ENCODE measurements at places on chromosomes 4 and X. TPM values are rescaled to one million over a fixed set of nuclear protein-coding genes. Genes with fewer than 3 reads are reported as not detected.

- no peak for DNase-seq
Observed at GRCh38 chr4:8185295-8185694, 13.8 kb upstream of the SH3TC1 start.

- DNase-seq, result no peak
Observed at GRCh38 chr4:145320294-145320693, 139.9 kb upstream of the OTUD4 start.

GRCh38 chr4:183755596-183755995 lies 96.5 kb downstream of the TRAPPC11 start:
- DNase-seq, result no peak

DNA sequence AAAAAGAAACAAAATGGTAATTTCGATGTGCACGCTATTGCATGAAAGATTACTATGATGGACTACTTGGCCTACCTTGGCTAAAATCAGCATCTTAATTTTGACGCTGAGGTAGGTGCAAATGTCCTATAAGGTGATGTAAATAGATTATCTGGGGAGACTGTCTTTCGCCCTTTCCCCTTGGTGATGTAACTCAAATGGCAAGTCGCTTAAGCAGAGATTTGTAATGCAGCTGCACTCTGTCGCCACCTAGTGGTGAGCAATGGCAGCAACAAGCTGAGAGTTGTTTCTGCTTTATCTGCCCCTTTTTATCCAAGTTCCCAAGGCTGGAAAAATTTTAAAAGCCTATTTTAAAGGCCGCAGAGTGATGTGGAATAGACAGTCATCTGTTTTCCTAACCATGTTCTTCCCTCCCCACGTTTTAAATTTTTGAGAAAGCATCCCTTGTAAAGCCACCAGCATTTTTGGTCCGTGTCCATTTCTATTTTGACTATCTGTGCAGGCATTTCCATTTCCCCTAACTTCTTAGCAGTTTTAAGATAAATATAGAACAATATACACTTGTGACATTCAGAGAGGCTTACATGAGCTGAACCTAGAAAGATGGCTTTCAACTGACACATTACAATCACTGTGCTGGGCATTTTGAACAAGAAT lies 62.4 kb upstream of the PDLIM3 start:
- DNase-seq, result peak; percentile 79

DNA sequence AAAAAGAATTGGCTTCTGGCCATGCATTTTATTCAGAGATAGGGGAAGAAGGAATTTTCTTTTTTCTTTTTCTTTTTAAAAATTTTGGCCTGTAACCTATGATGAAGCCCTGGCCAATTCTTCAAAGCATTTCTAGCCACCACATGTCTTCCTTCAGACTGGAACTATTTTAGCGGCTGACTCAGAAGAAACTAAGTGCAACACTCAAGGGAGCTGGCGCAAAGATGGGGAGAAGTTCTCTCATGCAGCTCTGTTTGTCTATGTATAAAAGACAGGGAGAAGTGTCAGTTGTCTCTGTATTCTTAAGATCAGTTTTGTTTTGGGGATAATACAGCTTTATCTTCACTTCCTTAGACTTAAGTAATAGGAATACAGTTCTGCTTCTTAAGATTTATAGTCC lies 46.1 kb downstream of the MBNL3 start:
- DNase-seq, result no peak

GRCh38 chr4:150385606-150386005 lies 196.3 kb upstream of the MAB21L2 start:
- no peak for DNase-seq

- no peak for DNase-seq
Observed at GRCh38 chr4:36921476-36922216, 322.9 kb upstream of the NWD2 start.

DNA sequence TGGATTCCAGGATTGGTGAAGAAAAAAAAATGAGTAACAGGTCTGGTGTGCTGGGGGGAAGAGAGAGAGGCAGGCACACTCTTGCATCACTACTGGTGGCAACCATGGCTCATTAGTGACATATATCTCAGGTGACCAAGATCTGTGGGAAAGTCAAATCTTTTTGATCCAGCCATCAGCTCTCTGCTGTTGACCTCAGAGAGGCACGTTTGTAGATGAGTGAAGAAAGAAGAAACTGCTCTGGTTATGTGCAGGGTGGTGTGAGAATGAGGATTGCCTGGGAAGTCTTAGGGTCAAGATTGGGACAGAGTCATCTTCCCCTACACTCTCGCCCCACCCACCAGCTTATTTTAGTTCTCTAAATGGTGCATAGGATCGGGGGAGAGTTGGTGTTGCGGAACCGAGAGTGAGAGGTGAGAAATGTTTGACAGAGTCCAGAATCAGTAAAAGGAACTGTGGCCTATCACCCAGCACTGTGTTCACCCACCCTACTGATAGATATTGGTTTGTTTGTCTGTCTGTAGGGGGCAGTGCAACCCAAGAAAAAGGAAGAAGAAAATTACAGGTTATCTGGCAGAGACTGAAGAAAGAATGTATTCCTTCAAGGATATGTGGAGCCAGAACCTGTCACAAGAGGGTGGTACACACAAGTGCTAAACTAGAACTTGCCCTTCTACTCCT lies 21.9 kb downstream of the ARMCX6 start:
- peak; percentile 49 for DNase-seq

- no peak for DNase-seq
Observed at GRCh38 chr4:77922158-77923094, 59.8 kb downstream of the MRPL1 start.

- DNase-seq, result no peak
Observed at GRCh38 chr4:38591617-38592337, 72.2 kb upstream of the KLF3 start.

DNA sequence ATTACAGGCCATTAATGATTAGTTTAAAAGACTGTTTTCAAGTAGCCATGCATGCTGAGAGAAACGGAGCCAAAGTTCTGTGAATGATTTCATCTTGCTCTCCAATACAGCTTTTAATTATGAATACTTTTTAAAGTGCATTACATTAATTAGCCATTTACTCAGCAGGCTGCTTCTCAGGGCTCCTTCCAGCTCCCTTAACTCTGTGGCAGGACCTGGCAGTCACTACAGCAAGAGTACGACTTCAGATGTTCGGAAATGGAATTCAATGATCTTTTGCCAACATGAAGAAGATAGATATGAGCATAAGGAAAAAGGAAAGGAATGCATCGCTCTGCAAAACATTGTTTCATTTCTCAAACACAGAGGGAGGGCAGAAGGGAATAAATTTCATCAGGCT lies 987.2 kb downstream of the PDHA2 start:
- no peak for DNase-seq

DNA sequence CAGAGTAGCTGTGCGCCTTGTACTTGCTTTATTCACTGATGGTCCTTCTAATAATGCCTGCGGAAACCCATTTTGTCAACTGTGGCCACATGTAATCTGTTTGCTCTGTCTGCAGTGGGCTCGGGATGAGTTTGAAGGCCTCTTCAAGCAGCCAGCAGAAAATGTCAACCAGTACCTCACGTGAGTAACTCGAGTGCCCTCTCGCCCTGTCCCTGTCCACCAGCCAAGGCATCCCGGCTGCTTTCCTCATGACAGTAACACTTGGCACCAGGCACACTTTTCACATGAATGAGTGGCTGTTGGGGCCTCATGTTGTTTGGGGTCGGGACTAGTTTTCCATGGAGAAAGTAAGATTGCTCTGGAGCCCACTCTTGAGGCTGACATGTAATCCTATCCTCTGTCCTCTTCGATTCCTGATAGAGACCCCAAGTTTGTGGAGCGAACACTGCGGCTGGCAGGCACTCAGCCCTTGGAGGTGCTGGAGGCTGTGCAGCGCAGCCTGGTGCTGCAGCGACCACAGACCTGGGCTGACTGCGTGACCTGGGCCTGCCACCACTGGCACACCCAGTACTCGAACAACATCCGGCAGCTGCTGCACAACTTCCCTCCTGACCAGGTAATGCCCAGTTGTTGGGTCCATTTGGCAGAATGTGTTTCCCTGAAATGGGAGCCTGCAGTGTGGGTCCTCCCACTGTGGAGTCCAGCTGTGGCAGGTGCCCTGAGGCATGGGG lies 8.8 kb upstream of the CDK16 start:
- no peak for DNase-seq

DNA sequence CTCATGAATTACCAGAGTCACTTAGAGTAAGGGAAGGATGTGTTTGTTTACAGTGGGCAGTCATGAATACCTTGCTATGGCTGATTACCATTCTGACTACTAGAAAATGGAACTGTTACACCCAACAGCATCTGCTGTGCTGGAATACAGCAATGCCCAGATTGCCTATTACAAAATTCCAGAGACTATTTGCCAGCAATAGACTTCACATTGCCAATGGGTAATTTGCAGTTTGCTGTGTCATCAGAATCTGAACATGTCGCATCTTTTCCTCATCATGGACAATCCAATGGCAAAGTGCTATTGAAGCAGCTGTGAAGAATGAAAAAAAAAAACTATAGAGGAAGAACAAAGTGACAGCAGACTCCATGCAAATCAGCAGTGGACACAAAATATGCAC lies 356.6 kb downstream of the CXXC4 start:
- DNase-seq, result no peak

- DNase-seq, result no peak
Observed at GRCh38 chr4:154984148-154984547, 203.1 kb downstream of the RBM46 start.

GRCh38 chrX:107654872-107655761 lies 26.8 kb downstream of the PRPS1 start:
- peak; percentile 45 for DNase-seq

DNA sequence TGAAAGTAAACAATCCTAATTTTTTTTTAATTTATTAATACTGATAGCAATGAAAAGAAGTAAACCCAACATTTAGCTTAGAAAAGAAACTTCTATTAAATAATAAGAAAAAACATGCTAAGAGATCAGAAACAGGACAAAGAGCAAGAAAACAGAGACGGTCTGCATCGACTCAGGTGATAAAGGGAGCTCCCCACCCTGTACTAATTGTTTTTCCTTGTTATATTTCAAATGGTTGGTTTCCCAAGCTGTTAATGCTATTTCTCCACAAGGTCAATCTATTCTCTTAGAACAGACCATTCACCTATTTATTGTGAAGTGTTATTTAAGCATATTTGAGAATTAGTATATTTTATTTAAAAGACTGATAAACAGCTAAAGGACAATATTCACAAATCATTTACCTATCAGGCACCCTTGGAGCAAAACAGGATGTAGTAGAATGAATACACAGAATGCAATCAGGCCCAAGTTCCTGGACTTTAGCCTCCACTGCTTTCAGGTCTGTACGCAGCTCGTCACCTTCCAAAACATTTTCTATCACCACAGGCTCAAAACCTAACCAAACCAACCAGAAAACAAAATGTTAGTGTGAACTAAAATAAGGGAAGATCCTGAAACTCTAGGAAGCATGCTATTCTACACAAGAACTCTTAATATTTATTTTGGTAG lies 5.5 kb downstream of the SEPSECS start:
- no peak for DNase-seq

DNA sequence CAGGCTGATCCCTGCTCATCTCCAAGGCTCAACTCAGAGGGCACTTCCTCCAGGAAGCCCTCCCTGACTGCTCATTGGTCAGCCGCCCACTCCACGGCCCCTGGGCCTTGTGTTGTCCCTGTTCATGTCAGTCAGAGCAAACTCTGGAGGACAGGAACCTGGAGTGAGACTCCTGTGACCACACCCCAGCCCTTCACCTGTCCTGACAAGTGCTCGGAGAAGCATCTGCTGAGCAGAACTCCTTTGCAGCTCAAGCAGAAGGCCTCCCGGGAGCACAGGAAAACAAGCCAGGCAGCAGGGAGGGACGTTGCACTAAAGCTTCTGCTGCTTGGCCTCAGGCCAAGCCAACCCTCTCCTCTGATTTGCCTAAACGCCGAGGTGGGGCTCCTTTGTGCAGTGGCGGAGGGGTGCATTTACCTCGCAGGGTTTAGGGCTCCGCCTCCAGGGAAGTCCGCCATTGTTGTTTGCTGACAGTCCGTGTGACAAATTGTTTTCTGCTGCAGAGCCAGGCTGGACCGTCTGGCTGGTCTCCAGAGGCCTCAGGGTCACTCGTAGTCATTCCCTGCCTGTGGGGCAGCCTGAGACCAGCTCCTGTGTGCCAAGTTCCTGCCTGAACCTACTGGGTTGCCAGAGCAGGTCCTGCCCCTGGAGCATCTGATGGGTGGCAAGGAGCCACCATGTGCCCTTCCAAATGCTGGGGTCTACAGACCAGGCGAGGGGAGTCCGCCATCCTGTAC lies 61.8 kb downstream of the C4orf50 start:
- DNase-seq, result no peak

DNA sequence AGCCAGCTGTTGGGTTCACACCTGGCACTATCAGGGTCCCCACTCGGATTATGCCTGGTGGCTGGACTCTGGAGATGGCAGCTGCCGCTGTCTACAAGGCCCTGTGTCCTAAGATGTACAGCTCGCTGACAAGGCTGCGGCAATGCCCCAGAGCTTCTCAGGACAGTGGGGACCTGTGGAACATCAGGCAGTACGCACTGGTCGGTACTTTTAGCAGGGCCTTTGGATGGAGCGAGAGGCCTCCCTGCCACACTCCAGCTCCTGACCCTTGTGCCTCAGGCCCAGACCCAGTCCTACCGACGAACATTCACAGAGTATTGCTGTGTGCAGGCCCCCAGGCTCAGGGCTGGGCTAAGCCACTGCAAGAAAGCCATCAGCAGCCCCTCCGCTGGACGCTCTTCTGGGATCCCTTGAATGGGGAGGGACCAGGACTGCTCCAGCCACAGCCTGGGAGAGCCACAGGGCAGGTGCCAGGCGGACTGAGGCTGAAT lies 45.7 kb upstream of the HMX1 start:
- no peak for DNase-seq

DNA sequence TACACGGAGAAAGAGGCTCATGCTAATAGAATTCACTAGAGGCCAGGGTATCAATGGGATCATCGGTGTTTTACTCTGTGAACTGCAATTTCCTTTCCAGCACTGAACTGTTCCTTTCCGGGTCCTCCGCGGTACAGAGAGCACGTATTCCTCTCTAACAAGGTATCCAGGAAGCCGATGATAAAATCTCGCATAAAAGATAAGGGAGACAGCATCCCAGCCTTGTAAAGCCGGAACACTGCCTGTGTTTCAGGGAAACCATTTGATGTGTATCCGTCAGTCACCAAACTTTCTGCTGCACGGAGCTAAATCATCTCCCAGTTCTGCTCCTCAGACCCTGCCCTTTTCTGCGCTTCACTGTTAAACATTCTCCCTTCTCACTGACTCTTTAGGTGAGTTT lies 54.0 kb downstream of the ING2 start:
- DNase-seq, result no peak

- DNase-seq, result no peak
Observed at GRCh38 chr4:184293552-184293951, 75.9 kb upstream of the ENPP6 start.

MAP7D3 gene
- polyA plus RNA-seq, result 10.6 TPM

IL21 gene
- polyA plus RNA-seq, result not detected

CBLL2 gene
- not detected for polyA plus RNA-seq

PROM1 gene
- 44.6 TPM for polyA plus RNA-seq

ZFP42 gene
- 0.12 TPM for polyA plus RNA-seq

DLG3 gene
- polyA plus RNA-seq, result 5.0 TPM

Measured in hindlimb muscle (tissue), 1 donor.